ENCODE measurements at places on chromosomes 3 and 15. TPM values are rescaled to one million over a fixed set of nuclear protein-coding genes. Genes with fewer than 3 reads are reported as not detected.

GRCh38 chr15:73809728-73810501 lies 56.8 kb upstream of the INSYN1 start:
- no peak for DNase-seq

GRCh38 chr15:65881766-65882434 lies 12.6 kb downstream of the RAB11A start:
- no peak for DNase-seq

GRCh38 chr3:124520970-124521369 lies 209.3 kb upstream of the UMPS start:
- no peak for DNase-seq

DNA sequence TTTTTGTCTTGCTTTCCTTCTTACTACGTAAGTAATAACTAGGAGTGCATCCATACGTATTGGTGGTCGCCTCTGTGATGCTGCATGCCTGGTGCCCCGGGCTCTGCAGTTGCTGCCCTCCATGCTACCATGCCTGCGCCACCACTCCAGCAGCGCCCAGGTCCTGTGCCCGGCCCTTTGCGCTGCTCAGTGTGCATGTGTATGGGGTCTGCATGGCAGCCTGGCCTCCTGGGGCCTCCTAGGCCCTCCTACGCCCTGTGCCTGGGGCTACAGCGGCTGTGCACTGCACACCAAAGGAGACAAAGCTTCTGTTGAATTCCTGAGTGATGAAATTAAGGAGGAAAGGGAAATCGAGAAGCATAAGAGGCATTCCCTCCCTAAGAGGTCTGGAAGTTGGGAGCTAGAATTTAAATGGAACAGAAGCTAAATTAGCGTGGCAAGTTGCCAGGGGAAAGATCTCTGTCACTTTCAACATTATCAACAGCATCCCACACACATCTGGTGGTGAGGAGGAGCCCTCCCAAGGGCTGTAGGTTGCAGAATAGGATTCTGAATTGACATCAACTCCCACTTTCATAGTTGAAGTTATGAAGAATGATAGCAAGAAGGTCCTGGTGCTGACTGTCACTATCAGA lies 275.0 kb upstream of the CHRM5 start:
- no peak for DNase-seq

DNA sequence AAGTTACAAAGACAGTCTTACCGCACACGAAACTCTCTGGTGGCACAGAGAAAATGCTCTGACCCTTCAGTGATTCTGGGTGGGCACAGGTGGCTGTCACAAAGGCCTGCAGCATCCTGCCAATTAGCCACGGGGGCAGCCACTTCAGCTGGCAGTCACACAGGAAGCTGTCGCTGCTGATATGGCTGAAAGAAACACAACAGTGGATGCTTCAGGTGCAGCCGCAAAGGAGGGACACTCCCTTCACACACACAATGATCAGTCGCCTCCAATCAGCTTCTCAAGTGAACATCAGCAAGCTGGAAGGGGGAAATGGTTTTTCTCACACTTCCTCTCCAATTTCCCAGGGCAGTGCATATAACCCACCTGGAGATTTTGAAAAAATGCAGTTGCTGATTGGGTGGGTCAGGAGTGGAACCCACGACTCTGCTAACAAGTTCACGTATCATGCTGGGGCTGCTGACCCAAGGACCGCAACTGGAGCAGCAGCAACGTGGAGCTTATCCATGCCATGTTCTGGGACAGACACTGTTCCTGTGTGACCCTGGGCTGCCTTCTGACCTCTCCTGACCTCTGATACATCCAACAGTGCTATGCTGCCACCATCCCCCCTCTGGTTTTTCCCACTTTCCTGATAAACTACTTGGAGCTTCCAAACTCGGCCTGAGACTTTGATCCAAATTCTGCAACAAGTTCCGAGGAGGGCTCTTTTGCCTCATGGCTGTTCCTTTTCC lies 106.6 kb downstream of the LRIG1 start:
- DNase-seq: no peak

- peak; percentile 78 for DNase-seq
Measured at GRCh38 chr3:188421151-188421821, 267.3 kb downstream of the LPP start.

DNA sequence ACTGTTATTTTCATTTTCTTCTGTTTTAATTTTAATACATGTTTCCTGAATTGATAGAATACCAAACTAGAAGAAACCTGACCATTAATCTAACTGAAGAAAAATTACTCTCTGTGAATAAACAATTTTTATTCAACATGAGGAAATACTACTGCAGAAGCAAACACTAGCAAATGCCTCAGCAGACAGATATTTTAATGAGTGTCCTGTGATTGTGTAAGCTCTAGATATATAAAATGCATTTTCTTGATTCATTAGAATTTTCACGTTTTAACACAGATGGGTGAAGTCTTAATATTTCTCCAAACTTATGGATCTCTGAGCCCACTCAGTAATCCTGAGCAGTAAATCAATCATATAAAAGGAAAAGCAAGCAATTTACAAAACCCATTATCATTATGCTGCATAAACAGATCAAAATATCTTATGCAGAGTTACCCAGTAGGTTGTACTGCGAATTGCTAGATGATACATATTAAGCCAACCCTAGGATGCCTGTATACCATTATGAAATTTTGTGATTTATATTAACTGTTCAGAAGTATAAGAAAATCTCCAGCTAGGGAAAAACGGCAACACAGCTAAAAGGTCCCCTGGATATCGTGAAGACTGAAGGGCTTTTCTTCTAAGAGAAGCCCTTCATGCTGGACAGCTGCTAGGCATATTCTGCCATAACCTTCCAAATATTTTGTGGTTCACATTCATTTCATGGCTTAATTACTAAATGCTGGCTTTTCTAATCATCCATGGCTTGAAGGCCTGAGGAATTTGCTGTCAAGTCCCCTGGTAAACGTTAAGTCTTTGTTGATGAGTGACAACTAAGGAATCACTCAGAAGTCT lies 157.7 kb upstream of the TGFBR2 start:
- DNase-seq: peak; percentile 63

GRCh38 chr3:14228681-14229470 lies 50.3 kb downstream of the LSM3 start:
- DNase-seq: no peak

GRCh38 chr3:28122227-28122626 lies 119.2 kb upstream of the CMC1 start:
- DNase-seq: no peak

DNA sequence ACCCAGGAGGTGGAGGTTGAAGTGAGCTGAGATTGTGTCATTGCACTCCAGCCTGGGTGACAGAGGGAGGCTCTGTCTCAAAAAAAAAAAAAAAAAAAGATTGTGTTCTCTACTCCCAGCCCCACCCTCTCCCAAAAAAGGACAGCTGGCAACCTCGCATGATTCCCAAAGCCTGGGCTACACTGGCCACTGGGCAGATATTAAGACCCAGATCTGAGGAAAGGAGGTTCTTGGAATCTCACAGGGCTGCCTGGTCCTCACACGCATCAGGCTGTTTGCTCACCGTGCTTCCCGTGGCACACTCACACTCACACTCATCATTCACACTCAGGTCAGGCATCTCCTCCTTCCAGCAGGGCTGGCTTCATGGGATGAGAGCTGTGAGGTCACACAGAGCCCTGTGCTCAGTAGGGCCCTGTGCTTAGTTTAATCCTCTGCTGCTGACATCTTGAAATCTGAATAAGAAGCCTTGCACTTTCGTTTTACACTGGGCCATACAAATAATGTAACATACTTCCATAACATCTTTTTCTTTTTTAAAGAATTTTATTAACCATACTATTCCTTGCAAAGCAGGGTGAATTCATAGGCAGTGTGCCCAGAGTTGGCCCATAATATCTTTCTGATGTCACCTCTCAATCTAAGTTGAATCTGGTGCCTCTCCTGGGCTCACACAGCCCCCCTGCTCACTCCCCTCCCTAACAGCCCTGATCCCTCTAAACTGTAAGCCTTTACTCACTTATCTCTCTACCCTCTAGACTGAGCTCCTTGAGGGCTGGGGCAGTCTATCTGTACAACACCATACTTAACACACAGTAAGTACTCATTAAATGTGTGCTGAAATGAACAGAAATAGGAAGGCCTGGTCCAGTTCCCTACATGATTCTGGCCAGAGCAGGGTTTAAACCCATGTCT lies 50.2 kb upstream of the C15orf39 start:
- no peak for DNase-seq

DNA sequence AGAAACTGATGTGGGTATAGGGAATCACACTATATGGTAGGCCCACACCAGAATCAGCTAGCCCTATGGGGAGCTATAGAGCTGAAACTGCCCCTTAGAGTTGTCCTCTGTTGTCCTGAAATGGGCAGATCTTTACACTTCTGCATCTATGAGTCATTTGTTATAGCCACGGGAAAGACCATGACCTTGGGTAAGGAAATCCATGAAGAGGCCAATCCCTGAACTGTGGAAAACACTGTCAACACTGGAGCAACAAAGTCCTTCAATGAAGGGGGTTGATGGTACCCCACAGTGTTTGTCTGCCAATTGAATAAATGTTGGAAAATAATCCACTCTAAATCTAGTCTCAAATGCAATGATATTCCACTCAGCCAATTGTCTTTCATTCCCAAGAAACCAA lies 5.2 kb upstream of the CD200R1 start:
- DNase-seq: peak; percentile 6

DNA sequence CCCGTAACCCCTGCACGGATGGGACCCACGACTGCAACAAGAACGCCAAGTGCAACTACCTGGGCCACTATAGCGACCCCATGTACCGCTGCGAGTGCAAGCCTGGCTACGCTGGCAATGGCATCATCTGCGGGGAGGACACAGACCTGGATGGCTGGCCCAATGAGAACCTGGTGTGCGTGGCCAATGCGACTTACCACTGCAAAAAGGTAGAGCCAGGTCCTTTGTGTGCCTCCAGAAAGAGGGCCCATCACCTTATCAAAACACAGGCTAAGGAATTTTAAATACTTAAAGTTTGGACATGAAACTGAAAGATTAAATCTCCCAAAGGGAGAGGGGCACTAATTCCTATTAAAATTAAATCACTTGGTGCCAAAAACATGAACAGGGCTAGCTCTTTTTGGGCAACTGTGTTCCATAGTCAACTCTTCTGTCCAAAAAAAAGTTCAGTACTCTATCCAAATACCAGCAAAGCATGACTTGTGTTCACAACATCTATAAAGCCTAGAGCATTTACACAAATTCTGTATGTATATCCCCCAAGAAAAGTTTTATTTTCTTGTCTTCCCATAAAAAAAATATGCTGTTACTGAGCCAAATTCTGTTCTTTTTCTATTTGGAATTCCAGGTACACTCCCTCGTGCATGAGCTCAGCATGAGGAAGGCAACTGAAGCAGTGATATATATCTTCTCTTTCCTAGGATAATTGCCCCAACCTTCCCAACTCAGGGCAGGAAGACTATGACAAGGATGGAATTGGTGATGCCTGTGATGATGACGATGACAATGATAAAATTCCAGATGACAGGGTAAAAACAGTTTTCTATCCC lies 9.2 kb downstream of the THBS1 start:
- DNase-seq: peak; percentile 16

GRCh38 chr3:25037049-25037547 lies 391.0 kb upstream of the RARB start:
- peak; percentile 56 for DNase-seq

- DNase-seq: no peak
Measured at GRCh38 chr15:56232058-56232457, 11.6 kb downstream of the RFX7 start.

DNA sequence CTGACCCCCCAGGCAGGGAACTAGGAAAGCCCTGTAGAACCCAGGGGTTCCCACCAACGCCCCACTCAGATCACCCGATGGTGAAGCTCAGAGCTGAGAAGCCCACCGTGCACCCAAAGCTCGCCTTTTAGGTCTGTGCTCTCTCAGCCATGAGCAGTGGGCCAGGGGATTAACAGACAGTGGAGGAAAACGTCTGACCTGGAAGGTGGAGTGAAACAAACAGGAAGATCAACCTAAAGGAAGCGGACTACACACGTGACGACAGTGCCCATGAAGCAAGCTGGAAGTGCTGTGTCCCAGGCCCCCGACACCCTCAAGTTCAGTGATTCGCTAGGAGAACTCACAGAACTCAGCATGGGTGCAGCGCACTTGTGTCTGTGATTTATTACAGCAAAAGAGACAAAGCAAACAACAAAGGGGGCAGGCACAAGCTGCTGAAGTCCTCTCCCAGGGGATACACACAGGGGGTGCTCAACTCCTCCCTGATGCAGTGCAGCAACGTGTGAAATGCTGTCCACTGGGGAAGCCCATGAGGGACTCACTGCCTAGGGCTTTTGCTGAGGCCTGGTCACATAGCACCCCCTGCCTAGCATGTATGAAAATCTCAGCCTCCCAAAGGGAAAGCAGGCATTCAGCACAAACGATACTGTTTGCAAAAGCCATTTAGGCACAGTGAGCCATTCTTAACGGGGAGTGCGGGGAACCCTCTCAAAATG lies 43.5 kb downstream of the CFAP92 start:
- peak; percentile 36 for DNase-seq

DNA sequence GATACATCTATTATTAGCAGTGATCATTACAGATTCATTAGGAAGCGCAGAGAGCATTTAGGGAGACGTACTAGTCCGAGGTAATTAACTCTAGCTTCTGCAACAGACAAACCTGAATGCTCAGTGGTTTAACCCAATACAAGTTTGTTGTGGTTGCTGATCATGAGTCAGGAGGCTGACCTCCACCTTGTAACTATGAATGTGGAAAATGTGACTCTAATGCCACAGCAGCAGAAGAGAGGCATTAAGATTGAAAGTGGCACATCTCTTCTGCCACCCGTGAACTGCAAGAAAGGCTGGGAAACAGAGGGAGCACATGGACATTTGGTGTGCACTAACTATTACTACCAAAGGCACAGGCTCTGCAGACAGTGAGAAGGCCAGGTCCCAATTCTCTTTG lies 71.2 kb upstream of the C3orf80 start:
- DNase-seq: no peak

DNA sequence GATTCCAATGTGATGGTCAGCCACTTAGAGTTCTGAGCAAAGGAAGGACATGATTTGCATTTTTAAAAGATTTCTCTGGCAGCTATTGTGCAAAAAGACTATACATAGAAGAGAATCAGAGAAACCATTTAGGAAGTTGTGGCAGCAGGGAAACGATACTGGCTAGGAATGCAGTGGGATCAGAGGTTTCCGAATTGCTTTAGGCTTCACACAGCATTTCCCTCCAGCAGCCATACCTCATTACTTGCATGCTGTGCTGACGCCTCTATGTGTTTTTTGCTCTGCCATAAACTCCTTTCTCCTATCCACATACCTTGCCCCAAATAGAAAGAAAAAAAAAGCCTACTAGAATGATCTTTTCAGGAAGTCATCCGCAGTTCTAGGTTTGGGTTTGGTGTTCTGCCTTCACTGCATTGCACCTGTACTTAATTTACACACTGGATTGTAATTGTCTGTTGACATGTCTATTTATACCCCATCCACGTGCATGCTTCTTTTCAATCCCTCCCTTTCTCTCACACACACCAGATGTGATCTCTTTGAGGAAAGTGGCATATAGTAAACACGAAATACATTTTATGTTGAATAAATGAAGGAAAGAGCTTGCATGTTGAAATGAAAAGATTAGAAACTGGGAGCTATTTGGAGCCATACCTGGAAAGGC lies 860.3 kb upstream of the SEMA6D start:
- no peak for DNase-seq

ARPIN gene
- total RNA-seq: 16.1 TPM

ATRIP gene
- total RNA-seq: 5.5 TPM

SI gene
- total RNA-seq: not detected

SNX22 gene
- total RNA-seq: 0.32 TPM

COL8A1 gene
- total RNA-seq: 324 TPM

KNG1 gene
- total RNA-seq: not detected

FBXO40 gene
- not detected for total RNA-seq

CFAP92 gene
- not detected for total RNA-seq

TGM5 gene
- total RNA-seq: not detected

GOLGA6L1 gene
- total RNA-seq: not detected

EFCAB12 gene
- not detected for total RNA-seq

TMEM212 gene
- not detected for total RNA-seq

CCDC33 gene
- total RNA-seq: 0.86 TPM

All from fibroblast of villous mesenchyme (primary cell).